ENCODE measurements at places on chromosomes 16 and 17.

GRCh38 chr17:27199948-27200347 is 94.0 kb upstream of the WSB1 start:
- no peak for DNase-seq

DNA sequence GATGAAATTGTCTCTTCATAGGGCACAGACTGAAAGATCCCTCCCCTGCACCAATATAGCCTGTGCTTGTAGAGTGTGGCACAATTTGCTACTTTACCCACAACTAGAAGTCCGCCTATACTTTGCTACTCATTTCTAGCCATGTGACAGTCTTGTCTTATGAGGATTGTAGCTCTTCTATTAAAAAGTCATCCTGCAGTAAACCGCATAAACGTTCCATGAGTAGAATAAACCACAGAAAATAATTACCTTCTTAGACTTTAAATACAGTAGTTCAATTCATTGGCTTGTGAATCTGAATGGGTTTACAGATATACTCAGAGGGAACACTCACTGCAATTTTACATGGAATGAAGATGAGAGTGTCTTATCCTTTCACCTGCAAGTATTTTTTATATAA is 4.4 kb downstream of the KRT27 start:
- no peak for DNase-seq

DNA sequence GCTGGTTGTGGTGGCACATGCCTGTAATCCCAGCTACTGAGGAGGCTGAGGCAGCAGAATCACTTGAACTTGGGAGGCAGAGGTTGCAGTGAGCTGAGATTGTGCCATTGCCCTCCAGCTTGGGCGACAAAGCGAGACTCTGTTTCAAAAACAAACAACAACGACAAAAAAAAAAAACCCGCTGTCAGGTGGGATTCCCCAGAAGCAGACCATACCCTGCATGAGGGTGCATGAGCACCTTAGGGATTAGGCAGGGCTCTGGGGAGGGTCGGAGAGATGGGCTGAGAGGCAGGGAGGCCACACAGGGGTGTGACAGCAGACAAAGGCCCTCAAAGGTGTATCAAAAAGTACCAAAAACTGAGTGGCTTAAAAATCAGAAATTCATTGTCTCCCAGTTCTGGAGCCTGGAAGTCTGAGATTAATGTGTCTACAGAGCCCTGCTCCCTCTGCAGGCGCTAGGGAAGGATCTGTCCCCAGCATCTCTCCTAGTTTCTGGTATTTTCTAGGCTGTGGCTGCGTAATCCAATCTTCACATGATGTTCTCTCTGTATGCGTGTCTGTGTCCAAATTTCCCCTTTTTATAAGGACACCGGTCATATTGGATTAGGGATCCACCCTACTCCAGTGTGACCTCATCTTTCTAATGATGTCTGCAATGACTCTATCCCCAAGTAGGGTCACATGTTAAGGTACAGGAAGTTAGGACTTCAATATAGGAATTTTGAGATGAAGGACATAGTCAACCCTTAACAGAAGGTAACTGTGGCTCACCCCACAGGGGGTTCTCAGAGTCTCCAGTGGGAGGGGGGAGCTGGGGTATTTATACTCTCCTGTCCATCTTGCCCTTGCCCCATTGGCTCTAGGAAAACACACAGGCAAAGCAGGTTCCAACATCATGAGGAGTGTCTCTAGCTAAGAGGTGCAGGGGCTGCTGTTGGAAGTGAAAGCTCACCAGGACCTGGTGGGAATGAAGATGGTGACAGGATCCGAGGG is 13.6 kb upstream of the TVP23A start:
- DNase-seq, result no peak

- no peak for DNase-seq
Measured at GRCh38 chr17:82320140-82320840, 2.9 kb upstream of the CD7 start.

- DNase-seq, result no peak
Measured at GRCh38 chr16:73529303-73530012, 481.5 kb upstream of the ZFHX3 start.

GRCh38 chr17:13353590-13353989 is 248.1 kb downstream of the HS3ST3A1 start:
- DNase-seq, result no peak

DNA sequence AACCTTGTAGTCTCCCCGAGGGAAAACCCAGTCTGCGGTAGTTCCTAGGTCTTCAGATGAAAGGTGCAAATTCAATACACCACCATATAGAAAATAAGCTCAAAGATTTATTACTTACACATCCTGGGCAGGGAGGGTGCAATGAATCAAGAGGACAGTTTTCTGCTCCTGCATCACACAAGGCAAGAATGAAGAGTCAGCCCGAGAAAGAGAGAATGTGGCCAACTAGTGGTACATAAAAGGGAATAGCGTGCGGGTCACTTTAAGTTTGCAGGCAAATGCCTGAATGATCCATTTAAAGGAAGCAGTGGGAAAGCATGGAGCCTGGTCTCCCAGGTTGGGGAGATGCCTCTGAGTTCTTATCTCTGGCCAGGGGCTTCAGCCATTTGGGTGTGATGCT is 403.4 kb downstream of the GRIN2A start:
- no peak for DNase-seq

- DNase-seq, result no peak
Measured at GRCh38 chr17:33113276-33113990, 121.8 kb downstream of the SPACA3 start.

DNA sequence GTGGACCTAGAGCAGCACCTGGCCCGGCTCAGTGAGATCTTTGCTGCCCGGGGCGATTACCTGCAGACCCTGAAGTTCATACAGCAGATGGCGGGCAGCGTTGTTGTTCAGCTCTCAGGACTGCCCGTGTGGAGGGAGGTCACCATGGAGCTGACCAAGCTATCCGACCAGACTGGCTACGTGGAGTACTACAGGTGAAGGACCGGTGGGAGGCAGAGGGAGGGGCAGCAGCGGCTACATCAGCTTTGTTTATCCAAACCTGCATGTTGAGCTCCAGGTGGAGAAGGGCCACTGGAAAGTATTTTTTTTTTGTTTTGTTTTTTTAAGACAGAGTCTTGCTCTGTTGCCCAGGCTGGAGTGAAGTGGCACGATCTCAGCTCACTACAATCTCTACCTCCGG is 23.9 kb downstream of the TTYH2 start:
- DNase-seq, result no peak

DNA sequence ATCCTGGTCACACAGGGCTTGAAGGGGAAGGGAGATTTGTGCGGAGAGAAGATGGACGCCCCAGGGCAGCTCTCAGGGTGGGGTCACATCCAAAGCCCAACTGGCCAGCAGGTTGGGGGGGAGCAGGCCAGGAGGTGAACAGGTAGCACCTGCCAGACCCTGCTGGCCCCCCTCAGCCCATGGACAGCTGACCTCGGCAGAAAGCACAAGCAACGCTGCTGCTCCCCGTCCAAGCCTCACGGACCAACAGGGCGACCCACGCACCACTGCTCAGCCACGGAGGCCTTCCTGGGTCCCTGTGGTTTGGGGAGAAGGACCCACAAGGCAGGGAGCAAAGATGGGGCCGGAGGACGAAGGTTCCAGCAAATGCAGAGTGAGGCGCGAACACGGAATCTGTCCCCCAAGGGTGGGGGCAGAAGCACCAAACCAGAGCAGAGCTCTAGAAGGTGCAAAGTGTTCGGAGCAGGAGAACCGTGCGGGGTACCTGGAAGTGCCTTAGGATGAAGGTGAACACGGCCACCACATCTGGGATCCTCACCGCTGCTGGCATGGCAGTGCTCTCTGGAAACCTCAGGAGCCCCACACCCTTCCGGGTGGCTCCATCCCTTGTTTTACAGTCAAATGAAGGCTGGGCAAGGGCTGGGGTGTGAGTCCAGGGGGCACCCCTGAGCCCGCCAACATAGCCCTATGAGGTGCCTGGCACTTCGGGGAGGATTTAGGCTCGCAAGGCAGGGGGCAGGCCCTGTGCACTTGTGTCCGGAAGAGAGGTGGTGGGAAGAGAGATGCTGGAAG is 17.9 kb downstream of the CEP295NL start:
- no peak for DNase-seq

DNA sequence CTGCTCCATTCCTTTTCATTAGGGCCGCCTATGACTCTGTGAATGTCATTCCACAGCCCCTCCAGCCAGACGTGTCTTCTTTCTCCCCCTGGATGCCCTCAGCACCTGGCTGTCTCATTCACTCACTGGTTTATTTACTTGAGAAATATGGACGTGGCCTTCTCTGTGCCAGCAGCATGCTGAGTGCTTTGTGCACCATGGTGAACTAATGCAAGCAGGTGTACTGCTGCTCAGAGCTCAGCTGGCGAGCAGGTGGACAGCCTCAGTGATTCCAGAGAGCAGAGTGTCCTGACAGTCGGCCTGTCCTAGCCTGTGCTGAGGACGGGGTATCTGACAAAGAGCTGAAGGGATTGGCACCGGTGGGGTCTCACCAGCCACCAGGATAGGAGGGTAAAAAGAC is 96.7 kb downstream of the GNAO1 start:
- no peak for DNase-seq

- DNase-seq, result peak; percentile 13
Measured at GRCh38 chr16:17194190-17194780, 276.5 kb downstream of the XYLT1 start.

- DNase-seq, result no peak
Measured at GRCh38 chr17:40019140-40019991, 4.1 kb downstream of the CSF3 start.

All from amygdala (tissue), 56 donors.